Stimulated activated CD4-positive, alpha-beta T cell treated with anti-CD3 and anti-CD28 coated beads, Interleukin-1b, Interleukin-23, amount 100 ng/mL, for 1 hour (primary cell): ENCODE measurements at places on chromosomes 1 and 21.

DNA sequence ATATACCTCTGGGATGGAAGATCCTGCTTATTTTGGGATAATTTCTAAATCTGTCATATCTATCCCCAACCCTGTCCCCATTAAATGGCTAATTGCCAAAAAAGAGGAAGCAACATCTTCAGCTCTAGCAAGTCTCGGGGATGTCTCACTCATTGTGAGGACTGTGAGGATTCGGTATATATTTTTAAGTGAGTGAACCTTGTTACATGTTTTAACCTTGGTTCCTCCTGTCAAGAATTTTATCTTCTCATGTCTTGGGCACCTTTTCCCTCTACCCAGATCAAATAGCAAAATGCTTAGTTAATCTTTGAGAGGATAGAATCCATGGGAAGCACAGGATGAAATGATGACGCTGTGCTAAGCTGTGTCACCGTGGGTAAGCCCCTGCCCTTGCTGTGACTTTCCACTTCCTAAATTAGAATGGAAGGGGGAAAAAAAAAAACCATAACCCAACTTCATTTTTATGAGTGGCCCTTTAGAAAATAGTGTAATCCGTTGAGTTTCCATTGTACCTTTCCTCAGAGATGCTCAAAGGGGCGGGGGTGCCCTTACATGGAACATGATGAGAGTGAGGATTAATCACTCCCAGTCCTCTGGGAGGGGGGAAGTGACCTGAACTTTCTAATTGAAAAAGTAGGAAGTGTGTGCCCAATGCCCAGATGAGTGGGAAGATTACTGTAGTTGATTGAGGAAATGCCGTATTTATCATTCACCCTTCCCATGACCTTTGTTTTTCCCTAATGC lies 7.6 kb downstream of the ATP1A1 start:
- DNase-seq, result no peak

GRCh38 chr21:37758982-37759381 lies 157.3 kb downstream of the KCNJ6 start:
- DNase-seq, result no peak

- no peak for DNase-seq
These were observed 48.5 kb downstream of the CDC7 start for GRCh38 chr1:91549041-91549735.

GRCh38 chr1:23273450-23274133 lies 56.3 kb upstream of the HTR1D start:
- no peak for DNase-seq
